ENCODE measurements at places on chromosomes 11 and 22.

DNA sequence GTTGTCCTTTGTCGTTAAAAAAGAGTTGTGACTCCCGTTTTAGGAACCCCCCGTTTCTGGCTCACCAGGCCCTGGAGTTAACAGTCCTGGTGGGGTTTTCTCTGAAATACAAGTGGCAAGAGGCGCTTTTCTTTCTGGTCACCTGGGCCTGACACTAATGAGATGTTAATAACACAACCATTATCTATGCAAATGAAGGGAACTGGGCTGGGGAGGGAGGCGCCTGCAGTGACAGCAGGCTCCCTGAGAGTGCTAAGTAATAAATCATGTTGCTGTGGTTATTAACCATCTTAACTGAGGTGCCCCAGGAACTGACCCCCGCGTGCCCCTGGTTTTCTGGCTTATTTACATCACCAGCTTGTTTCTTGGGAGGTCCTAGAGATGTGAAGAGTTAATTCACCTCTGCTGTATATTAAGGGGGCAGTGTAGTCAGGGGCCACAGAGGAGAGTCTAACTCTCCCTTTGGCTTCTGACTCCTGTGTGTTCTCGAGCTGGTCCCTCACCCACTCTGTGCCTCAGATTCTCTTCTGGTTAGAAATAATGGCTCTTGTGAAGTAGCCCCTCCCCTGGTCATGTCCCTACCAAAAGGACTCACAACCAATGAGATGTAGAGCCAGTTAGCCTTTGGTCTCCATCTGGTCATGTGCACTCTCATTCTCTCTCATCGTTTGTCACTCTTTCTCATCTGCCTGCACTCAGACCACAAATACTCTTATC lies 276.6 kb upstream of the CADM1 start:
- DNase-seq: no peak

GRCh38 chr11:2249189-2249916 lies 21.0 kb downstream of the ASCL2 start:
- no peak for DNase-seq

DNA sequence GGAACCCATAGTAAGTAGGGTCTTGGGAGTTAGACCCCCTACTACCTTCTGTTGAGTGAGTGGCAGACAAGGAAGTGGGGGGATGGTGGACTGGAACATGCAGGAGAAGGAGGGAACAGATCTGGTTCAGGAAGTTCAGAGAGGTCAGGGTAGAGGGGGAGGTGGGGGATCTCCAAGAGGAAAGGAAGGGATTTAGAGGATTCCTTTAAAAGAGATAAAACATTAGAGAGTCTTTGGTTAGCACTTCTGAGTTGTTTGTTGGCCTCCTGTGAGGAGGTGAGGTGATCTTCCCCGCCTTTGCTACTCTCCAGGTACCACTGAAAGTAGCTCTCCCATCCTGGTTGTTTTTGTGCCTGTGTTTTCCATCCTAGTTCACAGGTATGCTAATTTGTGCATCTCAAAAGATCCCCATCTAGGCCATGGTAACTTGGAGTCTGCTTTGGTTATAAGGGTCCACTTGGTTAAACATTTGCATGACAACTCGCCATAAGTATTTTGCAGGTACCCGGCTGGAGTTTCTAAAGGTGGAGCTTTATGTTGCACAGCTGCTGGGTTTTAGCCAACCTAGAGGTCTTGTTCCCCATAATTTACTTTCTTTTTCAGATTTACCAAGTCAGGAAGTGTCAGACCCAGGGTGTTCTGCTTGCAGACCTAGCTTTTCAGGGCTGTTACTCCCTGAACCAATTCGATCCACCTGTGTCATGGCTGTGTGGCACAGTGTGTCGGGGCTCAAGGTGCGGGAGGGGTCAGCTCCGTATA lies 79.3 kb upstream of the SORL1 start:
- no peak for DNase-seq

GRCh38 chr11:9103542-9104276 lies 12.3 kb upstream of the SCUBE2 start:
- DNase-seq: no peak

DNA sequence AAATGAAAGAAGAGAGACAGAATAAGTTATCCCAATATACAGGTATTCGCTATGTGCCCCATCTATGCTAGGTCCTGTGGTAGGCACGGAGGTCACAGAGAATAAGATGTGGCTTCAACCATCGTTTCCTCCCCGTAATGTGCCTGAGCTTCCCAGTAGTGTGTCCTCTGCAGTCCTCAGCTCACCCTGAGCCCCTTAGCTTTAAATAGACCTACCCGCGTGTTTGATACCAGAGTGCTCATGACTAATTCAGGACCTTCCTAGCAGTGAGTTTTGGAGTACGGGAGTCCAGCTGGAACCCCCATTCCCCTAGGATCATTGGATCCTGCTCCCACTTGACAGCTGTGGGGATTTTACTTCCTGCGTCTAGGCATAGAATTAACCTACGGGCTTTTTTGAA lies 37.5 kb upstream of the SYN3 start:
- no peak for DNase-seq

DNA sequence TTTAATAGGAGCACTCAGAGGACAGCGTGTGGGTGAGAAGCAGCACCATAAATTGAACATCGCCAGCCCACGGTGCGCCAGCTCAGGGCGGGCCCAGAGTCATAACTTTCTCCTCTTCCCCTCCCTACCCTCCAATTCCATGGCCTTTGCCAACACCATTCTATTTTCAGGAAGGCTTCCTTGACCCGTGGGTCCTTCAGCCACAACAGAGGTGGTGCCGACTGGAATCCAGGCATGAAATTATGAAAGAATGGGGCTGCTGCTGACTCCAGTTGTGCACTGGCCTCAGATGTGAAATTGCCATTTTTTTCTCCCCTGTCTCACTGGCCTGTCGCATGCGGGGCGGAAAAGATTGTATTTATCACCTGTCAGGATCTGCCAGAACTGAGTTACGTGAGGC lies 345.9 kb downstream of the MIAT start:
- DNase-seq: no peak

- DNase-seq: no peak
These were observed 15.2 kb upstream of the SORL1-AS1 start for GRCh38 chr11:121467965-121468364.

All from hematopoietic multipotent progenitor cell treated with erythropoietin and hydrocortisone succinate and interleukin-3 and kit ligand, for 6 days (in vitro differentiated cells).